ENCODE measurements at places on chromosomes 4 and X. TPM values are rescaled to one million over a fixed set of nuclear protein-coding genes. Genes with fewer than 3 reads are reported as not detected.

The ELF2 gene
- 87.7 TPM for total RNA-seq

GRCh38 chr4:123430031-123430430 lies 33.4 kb downstream of the SPRY1 start:
- no peak for DNase-seq

The PLAC8 gene
- 0.82 TPM for total RNA-seq

GRCh38 chr4:141669501-141669900 lies 33.1 kb downstream of the IL15 start:
- no peak for DNase-seq

The ASMTL gene
- 9.0 TPM for total RNA-seq

- no peak for DNase-seq
These were observed 247.0 kb upstream of the NDST4 start for GRCh38 chr4:115360431-115360830.

GRCh38 chr4:14247767-14248166 lies 620.2 kb upstream of the BOD1L1 start:
- no peak for DNase-seq

The PAK3 gene
- total RNA-seq, result 63.2 TPM

DNA sequence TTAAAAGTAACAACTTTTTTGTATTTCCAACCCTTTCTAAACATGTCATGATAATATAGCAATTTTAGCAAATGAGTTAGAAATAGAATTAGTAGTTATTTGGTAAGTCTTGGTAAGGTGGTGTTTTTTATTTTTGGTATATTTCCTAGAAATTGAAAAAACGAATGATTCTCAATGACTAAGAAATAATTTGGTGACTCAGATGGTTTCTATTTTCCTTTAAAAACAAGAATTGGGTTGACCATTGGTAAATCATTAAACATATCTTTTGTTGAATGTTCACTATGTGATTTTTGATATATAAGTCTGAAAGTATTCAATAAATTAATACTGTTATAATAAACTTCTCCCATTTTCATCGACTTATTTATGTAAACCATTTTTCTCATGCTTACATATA lies 206.2 kb upstream of the BANK1 start:
- no peak for DNase-seq

GRCh38 chr4:71235311-71236201 lies 103.3 kb upstream of the SLC4A4 start:
- DNase-seq, result peak; percentile 52

- DNase-seq, result no peak
These were observed 515.1 kb upstream of the ZFP42 start for GRCh38 chr4:187480146-187481145.

The UCP1 gene
- not detected for total RNA-seq

DNA sequence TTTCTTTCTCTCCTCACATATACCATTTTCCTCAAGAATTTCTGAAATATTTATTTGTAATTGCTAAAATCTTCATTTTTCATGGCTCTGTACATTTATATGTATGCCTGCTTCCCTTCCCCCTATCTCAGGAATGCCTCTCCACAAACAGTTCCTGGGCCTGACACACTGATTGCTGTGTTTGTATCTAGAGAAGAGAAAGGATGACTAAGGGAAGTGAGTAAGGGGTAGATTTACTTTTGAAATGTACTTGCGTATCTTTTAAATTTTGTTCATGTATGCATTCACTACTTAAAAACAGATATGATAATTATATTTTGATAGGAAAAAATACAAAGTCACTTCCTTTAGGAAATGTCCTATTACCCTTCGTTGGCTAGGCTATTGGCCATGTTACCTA lies 790.8 kb downstream of the PCDH18 start:
- DNase-seq, result no peak

The VEGFC gene
- 3.0 TPM for total RNA-seq

DNA sequence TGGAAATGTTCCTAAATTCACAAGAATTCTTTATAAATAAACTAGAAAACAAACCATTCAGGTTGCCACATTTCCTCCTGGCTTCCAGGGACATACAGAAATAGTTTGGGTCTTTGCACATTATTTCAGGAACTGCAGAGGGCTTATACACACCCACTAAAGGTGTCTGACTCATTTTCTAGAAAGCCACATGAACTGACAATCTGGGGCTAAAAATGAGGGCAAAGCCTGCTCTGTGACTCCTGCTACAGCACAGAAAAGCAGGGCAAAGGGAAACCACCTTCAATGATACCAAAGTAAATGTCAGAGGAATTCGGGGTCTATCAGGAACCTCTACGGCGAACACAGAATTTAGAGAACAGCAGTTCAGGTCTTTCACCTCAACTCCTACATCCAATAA lies 112.2 kb upstream of the MAP3K15 start:
- no peak for DNase-seq

DNA sequence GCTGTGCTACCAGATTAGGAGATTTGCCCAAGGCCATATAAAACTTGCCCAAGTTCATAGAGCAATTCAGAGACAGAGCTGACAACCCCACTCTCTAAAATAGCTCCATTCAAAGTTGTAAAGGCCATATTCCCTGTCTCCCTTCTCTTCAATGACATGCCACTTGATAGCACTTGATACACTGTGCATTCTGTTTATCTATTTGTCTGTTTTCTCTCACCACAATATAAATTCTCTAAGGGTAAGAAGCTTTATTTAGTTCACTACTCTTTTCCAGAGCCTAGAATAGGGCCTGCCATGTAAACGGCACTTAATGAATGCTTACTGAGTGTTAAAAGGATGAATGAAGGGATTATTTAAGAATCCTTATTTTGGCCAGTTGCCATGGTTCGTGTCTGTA lies 24.1 kb upstream of the MAP9 start:
- no peak for DNase-seq

DNA sequence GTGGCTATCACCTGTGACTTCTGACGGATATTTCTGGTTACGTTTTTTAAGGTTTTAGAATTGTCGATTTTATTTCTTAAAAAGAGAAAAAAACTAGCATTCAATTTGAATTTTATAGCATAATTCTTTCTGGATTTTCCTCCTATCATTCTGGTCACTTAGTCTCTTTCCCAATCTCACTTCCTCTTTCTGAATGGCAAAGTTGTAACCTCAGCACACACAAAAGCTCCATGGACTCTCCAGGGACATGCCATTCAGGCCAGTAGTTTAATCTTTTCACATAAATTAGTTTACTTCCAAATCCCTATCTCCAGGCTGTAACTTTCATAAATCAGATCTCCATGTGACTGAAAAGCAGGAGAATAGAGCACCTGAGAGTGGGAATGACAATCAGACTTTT lies 110.7 kb downstream of the ARAP2 start:
- no peak for DNase-seq

All from cerebellum (tissue), 4 donors.